ENCODE measurements at places on chromosomes 1 and 21. TPM values are rescaled to one million over a fixed set of nuclear protein-coding genes. Genes with fewer than 3 reads are reported as not detected.

- DNase-seq, result no peak
Observed at GRCh38 chr1:214066936-214067335, 79.2 kb downstream of the PROX1 start.

GRCh38 chr1:244405856-244406255 lies 45.9 kb downstream of the ADSS2 start:
- DNase-seq, result no peak

KIF21B gene
- not detected for total RNA-seq

GRCh38 chr1:169869426-169869825 lies 24.3 kb downstream of the SCYL3 start:
- no peak for DNase-seq

- no peak for DNase-seq
Observed at GRCh38 chr1:81974222-81974841, 173.6 kb downstream of the ADGRL2 start.

- DNase-seq, result no peak
Observed at GRCh38 chr1:232890340-232890943, 60.0 kb upstream of the NTPCR start.

GRCh38 chr1:223363057-223363855 lies 720 bp downstream of the SUSD4 start:
- no peak for DNase-seq

CD1D gene
- total RNA-seq, result not detected
